ENCODE measurements at places on chromosomes 11 and 22.

- DNase-seq: no peak
These were observed 121.8 kb upstream of the NTM start for GRCh38 chr11:131248588-131248987.

DNA sequence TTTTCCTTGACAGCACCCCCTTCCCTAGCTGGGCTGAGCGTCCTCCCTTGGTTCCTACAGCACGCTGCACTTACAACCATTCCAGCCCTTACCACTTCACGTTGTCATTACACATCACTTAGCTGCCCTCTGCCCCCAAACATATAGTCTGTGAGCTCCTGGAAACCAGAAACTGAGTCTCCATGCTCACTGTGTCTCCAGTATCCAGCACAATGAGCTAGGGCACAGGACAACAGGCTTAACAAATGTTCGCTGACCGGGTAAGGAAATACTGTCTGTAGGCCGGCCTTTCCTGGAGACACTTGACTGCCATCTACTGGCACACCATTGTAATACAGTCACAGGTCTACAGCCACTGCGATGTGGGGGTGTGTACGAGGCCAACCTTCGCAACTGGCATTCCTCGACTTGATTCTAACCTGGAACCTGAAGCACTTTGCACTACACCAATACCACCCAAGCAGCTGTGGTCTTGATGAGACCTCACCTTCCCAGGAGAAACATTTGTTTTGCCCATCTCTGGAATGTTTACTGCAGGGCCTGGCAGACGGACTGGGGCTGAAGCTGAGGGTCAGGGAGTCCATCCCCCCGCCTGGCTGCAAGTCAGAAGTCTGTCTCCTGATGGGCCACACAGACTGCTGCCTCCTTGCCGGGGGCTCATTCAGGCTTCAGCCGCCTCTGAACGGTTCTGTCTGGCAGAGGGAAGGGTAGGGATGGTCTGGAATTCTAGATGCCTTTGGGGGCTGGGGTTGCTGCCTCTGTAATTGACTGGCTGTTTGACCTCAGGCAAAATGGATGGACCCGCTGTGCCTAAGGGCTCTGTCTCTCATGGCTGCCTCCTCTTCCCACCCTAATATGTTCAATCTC is 72.0 kb downstream of the SYN3 start:
- peak; percentile 56 for DNase-seq

- peak; percentile 42 for DNase-seq
These were observed 7.5 kb downstream of the DPAGT1 start for GRCh38 chr11:119093942-119094815.

- no peak for DNase-seq
These were observed 94.8 kb upstream of the RTL6 start for GRCh38 chr22:44592824-44593148.

GRCh38 chr11:119643212-119643875 is 85.7 kb downstream of the NECTIN1 start:
- DNase-seq: no peak

DNA sequence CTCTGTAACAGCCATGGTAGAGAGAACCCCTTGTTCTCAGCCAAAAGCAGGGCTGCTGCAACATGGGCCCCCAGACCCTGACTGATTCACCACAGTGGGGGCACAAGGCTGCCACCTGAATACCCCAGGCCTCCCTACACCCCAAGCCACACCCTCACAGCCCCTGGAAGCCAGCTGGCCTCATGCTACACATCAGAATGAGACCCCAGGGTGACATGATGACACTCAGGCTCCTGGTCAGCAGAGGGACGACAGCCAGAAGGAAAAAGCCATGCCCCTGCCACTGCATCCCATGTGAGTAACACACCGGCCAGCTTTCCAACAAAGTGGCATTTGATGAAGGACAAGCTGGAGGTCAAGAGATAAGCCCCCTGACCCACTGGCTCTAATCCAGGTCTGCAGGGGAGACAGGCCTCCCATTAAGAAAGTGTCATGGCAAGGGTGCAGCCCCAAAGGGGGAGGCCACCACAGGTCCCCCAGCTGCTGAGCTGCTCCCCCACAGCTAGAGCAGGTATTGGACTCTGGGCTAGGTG is 2.6 kb downstream of the CDPF1 start:
- DNase-seq: no peak

- DNase-seq: peak; percentile 90
These were observed 73.4 kb upstream of the YWHAH start for GRCh38 chr22:31870890-31871289.

DNA sequence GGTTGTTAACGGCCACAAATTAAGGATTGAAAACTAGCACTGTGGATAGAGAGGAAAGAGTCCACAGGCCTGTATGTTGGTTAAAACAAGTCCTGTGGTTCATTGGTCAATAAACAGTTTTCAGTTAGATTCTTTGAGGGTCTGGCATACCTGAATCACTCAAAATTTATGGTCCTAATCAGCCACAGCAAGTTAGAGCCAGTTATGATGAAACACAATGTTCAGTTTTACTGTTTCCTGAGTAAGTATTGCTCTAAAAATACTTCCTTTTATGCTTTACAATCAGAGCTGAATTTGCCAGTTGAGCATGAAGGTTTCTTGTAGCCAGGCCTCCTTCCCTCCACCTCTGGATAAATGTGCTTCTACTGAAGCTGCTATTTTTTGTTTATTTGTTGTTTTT is 12.9 kb upstream of the CAT start:
- DNase-seq: peak; percentile 17

- DNase-seq: no peak
These were observed at the start of gene HBB for GRCh38 chr11:5226732-5227310. HBB (minus strand) TSS chr11:5227071; CDS start chr11:5227021, 50 bp downstream.

DNA sequence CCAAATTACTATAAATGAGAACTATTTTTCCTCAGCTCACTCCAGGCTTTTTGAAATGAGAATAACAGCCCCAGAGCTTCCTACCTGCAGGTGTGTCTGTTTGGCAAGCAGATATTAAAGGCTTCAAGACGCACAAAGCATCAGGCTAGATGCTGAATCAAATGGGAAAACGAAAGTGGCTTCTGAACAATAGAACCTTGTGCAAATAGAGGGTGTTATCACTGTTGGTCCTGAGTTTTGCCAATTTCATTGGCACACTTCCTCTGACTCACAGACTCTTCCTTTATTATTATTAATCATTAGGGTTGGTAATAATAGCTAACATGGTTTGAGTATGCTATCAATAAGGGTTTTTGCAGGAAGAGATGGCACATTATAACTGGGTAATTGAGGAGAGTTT is 13.4 kb downstream of the SYT13 start:
- no peak for DNase-seq

DNA sequence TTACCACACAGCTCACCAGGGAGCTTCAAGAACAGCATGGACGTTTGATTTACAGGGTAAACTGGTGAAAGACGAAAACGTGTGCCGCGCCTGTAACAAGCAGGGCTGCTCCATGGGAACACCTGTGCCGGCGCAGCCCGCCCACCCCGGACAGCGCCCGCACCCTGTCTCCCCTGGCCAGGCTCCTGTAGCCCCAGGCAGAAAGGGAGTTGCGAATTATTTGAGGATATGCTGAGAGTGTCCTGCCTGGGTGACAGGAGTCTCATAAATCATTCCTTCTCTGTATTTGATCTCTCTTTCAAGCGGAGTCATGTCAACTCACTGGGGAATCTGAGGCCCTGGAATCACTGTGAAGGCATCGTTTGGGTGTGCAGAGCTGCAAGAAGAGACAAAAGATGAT is 804.3 kb downstream of the OPCML start:
- DNase-seq: no peak

Data from iris pigment epithelial cell (primary cell).